Effector memory CD8-positive, alpha-beta T cell (primary cell): ENCODE measurements at places on chromosomes 5 and 9.

GRCh38 chr5:149878371-149878770 lies 66.2 kb downstream of the PDE6A start:
- no peak for DNase-seq

DNA sequence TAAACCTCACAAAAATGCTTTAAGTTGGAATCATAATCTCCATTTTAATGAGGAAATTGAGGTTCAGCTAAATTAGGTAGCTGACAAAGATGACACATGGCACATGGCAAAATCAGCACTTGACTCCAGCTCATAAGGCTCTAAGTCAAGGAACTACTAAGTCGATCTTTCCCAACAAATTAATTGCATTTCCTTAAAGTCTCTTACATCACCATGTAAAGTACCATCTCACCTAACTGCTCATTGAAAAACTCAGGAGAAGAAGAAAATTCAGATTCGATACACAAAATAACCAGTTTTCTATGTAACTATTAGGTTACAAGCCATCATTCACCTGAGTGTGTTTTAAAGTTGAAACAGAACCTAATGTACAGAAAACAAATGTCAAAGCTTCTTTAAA lies 85.8 kb upstream of the IFNE start:
- DNase-seq, result no peak

GRCh38 chr9:119398350-119398749 lies 29.1 kb upstream of the BRINP1 start:
- DNase-seq, result no peak

GRCh38 chr5:157538311-157538710 lies 37.3 kb downstream of the ADAM19 start:
- DNase-seq, result no peak

GRCh38 chr5:143592648-143593047 lies 189.2 kb upstream of the NR3C1 start:
- no peak for DNase-seq

GRCh38 chr9:31210978-31211570 lies 1173.4 kb upstream of the ACO1 start:
- DNase-seq, result no peak

DNA sequence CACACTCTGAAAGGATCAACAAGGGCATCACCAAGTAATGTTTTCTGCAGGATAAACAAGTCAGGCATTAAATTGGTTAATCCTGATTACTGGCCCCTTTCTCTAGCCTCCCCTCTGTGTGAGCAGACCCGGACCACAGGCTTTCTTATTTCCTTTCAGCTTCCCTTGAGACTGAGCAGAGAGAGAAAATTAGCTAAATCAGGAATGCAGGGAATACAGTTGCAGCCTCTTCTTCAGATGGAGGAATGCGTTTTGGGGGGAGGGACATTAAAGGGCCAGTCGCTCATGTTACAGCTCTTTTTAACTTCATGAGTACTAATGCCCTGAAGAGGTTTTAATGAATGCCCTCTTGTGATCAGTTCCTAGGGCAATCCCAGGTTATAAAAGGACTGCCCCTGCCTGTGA lies 19.8 kb downstream of the PCDHAC2 start:
- no peak for DNase-seq

DNA sequence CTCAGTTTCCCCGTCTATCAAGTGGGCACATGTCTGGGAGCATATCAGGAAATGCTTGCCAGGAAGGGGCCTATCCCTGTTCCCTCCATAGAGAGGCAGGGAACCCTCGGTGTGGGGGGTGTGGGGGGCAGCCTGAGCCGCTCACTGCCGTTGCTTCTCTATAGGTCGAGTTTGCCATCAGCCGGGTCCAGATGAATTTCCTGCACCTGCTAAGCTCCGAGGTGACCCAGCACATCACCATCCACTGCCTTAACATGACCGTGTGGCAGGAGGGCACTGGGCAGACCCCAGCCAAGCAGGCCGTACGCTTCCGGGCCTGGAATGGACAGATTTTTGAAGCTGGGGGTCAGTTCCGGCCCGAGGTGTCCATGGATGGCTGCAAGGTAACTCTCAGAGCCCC lies 13.8 kb upstream of the ORM1 start:
- no peak for DNase-seq

DNA sequence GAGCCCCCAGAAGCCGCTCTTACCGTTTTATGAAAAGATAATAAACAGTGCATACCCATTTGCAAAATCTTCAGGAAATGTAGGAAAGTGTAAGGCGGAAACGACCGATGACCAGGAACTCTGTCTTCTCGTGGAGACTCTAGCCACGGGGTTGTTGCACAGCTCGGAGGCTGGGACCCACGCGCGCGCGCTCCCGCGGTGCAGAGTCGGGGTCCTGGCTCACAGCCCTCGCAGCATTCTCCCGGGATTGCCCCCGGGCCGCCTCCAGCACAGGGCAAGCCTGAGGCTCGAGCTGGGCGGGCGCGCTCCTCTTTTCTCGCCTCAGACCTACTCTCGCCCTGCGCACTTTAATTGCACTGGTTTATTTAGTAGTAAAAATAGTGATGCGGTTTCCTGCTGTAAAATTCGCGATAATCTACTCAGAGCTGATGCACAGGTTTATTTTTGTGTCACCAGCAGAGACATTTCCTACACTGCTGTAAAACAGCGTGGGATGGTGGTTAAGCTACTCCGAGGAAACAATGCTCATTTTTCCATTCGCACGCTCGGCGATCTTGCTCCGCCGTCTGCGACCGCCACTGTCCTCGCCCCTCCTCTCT lies 15.5 kb downstream of the TRIM7 start:
- peak; percentile 52 for DNase-seq

- no peak for DNase-seq
Measured at GRCh38 chr9:36603006-36603405, 30.3 kb downstream of the MELK start.

DNA sequence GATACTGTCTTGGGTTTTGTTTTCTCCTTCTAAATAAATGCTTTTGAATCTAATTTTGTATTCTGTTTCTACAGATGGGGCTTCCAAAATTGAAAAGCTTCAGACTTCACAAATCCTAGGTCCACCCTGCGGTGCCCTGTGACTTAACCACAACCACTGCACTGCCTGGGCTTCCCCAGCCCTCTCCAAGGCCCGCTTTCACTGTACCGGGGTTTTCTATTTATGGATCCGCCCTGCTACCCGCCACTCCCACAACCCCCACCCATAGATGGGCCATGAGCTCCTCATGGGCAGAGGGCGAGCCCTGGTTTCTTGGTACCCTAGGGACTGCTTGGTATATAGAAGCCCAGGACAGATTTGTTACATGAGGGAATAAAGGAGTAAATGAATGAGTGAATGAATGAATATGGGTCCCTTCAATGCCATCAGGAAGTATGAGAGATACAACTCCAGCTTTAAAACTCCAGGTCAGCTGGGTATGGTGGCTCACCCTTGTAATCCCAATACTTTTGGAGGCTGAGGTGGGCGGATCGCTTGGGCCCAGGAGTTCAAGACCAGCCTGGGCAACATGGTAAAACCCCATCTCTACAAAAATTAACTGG lies 39.8 kb upstream of the NEK6 start:
- DNase-seq, result no peak

DNA sequence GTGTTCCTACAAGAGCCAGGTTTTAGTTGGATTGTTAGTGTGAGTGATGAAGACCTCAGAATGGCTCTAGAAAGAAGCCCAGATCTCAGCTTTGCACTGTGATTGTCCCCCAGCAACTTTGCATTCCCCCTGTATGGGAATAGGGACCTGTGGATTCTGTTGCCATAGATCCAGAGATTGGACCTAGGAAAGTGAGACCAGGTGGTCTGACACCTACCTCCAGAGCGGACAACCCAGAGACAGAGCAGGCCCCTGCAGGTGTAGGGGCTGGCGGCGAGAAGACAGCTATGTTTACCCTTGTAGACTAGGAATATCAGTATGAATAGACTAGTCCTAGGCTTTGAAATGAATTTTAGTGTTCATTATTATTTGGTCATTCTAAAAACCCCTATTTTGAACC lies 53.6 kb downstream of the IRF1 start:
- DNase-seq, result no peak

GRCh38 chr5:120388016-120388781 lies 75.9 kb upstream of the PRR16 start:
- no peak for DNase-seq

GRCh38 chr5:28234356-28234968 lies 1196.1 kb upstream of the CDH9 start:
- DNase-seq, result no peak

DNA sequence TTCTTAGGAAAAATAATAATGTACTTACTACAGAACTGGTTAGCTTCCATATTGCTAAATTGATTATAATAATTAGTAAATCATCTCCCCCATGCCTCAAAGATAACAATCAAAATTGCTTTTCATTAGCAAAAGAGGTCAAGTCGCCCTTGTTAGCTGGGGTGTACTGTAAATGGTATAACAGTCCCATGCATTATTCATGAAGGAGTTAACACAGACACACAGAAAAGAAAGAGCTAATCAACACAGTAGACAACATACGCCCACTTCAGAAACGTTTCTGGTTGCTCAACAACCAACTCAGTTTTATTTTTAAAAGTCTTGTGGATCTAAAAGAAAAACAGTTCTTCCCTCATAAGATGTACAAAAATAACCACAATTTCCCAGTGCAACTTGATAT lies 100.2 kb downstream of the MPDZ start:
- DNase-seq, result no peak

DNA sequence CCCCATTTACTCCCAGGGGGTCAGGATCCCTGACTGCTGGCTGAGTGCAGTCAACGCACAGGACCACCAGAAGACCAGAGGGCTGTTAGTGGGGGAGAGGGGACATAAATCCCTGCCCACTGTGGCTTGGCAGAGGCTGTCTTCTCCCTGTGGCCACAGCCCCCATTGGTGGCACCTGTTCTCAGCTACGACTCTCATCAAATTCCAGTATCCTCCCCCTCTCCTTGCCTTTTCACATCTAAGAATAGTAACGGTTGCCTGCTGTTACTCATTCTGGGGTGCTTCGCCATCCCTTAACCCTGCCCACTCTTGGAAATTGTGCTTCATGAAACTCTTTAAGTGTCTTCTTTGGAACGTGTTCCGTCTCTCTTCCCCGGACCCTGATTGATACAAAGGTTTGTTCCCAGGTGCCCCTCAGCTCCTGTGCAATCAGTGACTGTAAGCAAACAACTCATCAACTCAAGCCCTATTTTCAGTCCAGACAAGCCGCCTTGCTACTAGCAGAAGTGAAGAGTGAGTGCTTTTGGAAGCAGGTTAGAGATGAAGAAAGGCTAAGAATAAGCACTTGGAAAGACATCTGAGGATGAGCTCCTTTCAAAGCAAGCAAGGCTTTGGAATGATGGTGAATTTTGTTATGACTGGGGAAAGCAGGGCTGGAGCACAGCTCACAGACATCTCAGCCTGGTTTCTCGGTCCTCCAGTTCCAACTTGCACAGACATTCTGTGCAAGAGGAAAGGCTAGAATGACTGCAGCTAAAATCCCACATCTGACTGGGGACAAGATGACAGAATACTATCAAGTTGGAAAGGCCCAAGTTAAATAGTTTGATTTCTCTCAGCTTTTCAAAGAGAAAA lies 22.9 kb upstream of the DENND1A start:
- DNase-seq, result no peak

- DNase-seq, result no peak
Measured at GRCh38 chr5:36177715-36178523, 26.0 kb downstream of the SKP2 start.

- DNase-seq, result peak; percentile 41
Measured at GRCh38 chr9:89422151-89422975, 75.5 kb downstream of the SEMA4D start.

DNA sequence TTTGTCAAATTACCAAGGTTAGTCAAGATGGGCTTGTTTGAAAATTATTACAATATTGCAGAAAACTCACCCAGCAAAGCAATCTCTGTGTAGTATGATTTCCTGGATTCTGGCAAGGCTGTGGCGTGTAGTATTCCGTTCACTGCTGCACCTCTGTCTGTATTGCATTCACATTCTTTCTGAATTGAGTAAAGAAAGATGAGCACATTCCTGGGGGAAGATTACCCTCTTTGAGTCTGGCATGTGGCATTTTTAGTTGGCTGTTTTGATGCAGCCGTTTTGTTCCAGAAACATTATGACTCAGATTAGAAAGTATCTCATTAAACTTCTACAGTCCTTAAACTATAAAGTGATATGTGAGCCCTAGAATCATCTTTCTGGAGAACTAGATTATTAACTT lies 197.7 kb downstream of the TENT4A start:
- no peak for DNase-seq

DNA sequence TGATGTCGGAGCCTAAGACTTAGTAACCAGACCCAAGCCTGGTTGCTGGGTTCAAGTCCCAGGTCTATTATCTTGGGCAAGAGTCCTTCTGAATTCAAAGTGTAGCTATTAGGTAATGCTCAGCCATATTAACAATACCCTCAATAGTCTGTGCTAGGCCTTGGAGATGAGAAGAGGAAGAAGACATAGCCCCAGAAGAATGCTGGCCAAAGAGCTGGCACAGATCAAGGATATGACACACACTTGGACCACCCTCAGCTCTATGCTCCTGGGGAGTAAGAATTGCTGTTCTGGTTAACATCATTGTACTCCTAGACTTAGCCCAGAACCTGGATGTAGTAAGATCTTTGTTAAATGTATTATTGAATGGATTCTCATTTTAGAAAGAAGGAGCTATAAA lies 426.7 kb downstream of the CDK5RAP2 start:
- DNase-seq, result no peak

GRCh38 chr5:167769846-167770413 lies 521.5 kb upstream of the WWC1 start:
- no peak for DNase-seq

GRCh38 chr9:115649991-115650472 lies 503.6 kb upstream of the PAPPA start:
- no peak for DNase-seq

DNA sequence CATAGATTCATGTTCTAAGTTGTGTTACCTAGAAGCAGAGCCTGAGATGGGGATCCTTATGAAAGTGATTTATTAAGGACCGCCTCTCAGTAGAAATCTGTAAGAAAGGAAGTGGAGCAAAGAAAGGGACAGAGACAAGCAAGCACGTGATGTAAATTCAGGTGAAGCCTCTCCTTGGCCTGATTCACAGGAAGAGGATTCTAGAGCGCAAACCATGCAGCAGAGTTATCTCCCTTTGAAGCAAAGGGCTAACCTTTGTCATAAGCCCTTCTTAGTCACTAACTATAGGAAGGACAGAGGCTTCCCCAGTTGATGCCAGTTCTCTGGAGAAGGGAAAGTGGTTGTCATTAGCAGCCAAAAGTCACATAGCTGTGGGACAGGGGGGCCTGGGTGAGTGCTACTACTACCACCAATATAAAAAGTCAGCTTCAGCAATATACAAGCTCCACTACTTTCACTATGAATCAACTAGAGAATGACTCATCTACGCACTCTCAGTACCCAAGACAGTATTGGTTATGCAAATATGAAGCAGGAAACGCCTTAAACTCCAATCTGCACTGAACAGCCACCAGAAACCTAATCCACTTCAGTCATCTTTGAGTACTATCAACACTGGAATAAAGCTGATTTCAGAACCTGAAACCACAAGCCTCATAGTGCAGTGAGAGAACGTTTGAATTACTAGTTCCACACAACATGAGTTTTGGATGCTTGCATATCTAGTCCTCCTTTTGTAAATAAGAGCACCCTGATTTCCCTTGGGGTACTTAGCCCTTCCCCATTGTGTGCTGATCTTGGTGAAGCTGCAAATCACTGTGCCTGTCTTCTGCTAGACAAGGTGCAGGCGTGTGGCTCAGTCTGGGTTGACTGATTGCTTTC lies 162.7 kb downstream of the ZNF608 start:
- no peak for DNase-seq

GRCh38 chr5:166245556-166245955 lies 2045.9 kb upstream of the WWC1 start:
- no peak for DNase-seq
